ENCODE measurements at places on chromosomes 7 and 10.

GRCh38 chr7:42460933-42461332, 223.9 kb upstream of the GLI3 start:
- DNase-seq = no peak

GRCh38 chr10:114022766-114023597, 20.7 kb upstream of the ADRB1 start:
- no peak for DNase-seq

GRCh38 chr10:131271966-131272365, 39.6 kb downstream of the TCERG1L start:
- DNase-seq = no peak

GRCh38 chr7:63029207-63029522, 969.5 kb upstream of the ZNF722 start:
- no peak for DNase-seq

GRCh38 chr7:95531605-95532219, 46.0 kb downstream of the ASB4 start:
- no peak for DNase-seq

DNA sequence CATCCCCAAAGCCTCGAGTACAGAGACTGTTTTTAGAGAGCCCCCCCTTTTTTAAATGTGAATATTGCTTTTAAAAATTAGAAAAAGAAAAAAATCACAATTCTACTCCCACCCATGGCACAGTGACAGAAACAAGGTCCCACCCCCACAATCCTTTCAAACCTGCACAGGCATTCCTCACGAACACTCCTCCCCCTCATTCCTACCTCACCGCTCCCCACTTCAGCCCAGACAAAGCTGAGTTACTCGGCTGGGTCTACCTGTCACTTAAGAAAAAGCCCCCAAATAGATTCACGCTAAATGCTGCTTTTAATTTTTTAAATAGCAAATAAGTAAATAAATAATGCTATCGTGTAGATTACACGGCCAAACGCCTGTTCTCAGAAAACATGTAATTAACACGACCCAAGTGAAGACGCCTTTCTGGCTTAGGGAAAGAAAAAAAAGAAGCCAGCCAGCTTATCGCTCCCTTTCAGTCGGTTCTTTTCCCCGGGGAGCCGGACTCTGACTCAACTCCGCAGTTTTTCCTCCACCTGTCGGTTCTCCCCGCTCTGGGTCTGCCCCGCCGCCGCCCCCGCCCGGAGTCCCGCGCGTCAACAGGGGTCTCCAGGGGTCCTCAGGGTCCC, 739 bp downstream of the MPP7 start:
- DNase-seq = no peak

DNA sequence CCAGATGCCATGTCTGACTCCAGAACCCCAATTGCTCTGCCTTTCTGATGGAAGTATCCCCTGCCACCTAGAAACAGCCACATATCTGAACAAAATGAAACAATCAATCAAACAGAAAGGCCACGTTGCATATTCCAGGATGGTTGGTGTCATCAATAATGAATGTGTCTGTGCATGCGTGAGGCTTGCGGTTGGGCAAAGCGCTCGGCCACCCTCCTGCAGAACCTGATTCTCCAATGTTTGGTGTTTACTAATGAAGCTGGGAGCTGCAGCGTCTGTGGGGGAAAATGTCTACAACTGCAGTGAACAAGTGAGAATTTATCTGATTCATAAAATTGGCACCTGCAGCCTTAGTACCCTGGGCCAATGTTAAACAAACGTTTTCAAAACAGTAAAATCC, 121.2 kb upstream of the ADARB2 start:
- no peak for DNase-seq

DNA sequence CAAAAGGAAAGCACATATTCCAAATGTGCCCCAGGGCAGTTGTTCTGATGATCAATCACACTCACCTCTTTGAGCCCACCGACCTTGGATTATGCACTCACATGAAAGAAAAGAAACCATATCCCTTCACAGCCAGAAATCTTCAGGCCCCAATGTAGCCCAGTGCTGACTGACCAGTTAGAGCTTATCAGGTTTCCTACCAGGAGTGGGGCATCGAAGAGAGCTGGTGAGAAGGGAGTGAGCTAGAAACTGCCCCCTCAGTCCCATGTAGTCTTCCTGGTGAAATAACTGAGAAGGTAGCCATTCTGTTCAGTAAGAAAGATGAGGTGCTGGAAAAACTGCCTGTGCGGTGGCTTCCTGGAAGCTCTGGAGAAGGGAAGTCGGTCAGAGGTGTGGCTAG, 32.2 kb downstream of the NRCAM start:
- DNase-seq = no peak

DNA sequence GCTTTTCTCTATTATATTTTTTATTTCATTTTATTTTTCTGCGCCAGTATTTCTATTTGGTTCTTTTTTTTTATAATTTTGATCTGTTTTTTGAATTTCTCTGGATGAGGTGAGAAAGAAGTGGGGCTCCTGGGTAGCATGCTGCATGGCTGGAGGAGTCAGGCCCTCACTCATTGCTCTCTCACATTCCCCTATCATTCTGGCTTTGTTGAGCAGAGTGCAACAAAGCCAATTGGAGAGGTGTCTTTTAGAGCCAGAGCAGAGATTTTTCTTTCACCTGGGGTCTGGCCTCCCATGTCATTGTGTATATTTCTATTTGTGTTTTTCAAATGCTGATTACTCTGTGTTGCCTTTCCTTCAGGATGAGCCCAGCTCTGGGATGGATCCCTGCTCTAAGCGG, 330.0 kb upstream of the CDC14C start:
- DNase-seq = no peak

- no peak for DNase-seq
Observed at GRCh38 chr7:131625817-131626372, 69.5 kb upstream of the PODXL start.

DNA sequence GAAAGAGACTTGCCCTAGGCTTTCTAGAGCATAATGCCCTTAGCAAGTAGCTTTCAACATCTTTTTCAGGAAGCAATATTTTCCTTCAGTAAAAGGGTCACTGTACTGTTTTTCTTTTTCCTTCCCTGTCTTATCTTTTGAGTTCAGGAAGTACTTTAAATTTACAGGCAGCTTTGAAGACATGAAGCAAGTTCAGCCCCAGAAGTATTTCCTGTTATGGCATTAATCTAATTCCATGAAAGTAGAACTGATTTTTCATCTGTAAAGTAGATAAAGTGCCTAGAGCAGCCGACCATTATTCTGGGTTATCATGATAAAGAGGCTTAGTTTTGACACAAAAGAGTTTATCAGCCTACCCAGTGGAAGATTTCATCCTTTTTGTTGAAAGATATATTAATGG, 288.2 kb downstream of the ADK start:
- no peak for DNase-seq

DNA sequence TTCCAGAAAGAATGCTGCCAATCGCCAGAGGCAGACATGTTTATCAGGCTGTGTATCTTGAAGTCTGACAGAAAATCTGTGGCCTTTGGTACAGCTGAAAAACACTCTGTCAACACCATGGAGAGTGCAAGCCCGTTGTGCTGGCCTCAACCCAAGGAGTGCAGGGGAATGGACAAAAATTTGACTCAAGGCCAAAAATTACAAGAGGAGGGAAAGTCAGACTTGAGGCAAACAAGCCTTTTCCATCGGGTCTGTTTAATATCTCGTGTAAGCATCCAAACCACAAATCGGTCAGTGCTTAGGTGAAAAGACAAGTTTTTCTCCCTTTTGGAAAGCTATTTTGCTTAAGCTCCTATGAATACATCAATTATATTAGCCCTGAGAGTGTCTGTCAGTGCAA, 305.3 kb upstream of the NFE2L3 start:
- no peak for DNase-seq

DNA sequence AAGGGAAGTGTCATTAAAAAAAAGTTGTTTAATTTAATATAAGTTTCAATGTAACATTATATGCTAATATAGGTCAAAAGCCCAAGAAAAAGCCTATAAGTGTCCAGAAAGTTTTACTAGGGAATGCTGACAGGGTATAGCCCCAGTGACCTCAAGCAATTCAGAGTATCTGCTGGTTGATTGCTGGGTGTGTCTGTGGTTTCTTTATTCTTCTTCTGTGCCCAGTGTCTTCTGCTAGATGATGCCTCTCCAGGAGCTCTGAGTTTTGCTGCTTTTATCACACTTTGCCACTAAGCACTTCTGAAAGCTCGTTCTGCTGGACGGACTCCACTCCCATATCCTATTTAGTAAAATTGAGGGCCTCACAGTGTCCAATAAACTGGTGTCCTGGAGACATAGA, 212.2 kb upstream of the NRG3 start:
- DNase-seq = no peak

GRCh38 chr10:86706401-86706841, 38.1 kb downstream of the LDB3 start:
- no peak for DNase-seq

DNA sequence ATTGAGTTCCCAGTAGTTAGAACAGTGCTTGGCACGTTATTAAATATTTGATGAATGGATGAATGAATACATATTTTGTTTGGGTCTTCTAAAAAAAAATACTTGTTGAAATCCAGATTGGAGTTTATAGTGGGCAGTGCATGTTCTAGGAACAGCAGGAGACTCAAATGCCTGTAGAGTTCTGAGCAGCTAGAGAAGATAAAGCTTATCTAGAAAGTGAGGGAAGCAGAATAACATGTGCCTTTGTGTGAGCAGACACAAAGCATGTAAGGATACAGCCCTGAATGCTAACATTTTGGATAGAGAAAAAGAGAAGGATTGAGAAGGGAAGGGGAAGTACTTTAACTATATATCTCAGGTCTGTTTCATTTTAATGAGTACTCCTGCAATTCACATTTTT, 71.9 kb downstream of the SRI start:
- no peak for DNase-seq

- no peak for DNase-seq
Observed at GRCh38 chr7:128167791-128168666, 73.0 kb upstream of the LEP start.

GRCh38 chr7:117048882-117049281, 95.6 kb downstream of the ST7 start:
- DNase-seq = no peak

DNA sequence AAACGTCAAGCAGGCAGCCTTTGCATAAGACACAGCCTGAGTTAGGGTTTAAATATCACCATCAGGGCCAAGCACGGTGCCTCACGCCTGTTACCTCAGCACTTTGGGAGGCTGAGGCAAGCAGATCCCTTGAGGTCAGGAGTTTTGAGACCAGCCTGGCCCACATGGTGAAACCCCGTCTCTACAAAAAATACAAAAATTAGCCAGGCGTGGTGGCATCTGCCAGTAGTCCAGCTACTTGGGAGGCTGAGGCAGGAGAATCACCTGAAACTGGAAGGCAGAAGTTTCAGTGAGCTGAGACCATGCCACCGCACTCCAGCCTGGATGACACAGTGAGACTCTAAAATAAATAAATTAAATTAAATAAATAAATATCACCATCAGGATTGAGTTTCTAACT, 33.0 kb downstream of the SRPK2 start:
- DNase-seq = no peak

DNA sequence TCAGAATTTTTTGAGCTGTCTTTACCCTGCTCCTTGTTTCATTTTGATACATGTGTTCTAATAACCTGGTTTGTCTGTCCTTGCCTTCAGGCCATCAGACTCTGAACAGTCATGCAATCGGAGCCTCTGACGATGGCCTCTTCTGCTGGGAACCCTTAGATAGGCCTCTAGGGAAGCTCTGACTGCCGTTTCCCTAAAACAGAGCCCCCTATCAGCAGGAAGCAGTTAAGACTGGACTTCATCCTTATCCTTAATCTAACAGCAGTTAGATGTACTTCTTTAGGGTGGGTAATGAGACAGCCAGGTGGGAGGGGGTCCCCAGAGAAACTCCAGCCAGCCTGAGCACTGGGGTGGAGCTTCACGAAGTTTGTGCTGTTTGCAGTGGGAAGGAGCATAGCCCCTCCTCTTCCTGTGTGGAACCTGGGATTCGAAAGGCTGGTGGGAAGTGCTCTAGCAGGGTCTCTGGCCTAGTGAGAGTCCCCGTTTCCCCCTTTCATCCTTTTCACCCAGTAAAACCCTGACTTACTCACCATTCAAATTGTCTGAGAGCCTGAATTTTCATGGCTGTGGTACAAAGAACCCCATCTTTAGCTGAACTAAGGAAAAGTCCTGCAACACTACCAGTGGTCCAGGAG, 28.4 kb upstream of the SORCS3 start:
- no peak for DNase-seq

DNA sequence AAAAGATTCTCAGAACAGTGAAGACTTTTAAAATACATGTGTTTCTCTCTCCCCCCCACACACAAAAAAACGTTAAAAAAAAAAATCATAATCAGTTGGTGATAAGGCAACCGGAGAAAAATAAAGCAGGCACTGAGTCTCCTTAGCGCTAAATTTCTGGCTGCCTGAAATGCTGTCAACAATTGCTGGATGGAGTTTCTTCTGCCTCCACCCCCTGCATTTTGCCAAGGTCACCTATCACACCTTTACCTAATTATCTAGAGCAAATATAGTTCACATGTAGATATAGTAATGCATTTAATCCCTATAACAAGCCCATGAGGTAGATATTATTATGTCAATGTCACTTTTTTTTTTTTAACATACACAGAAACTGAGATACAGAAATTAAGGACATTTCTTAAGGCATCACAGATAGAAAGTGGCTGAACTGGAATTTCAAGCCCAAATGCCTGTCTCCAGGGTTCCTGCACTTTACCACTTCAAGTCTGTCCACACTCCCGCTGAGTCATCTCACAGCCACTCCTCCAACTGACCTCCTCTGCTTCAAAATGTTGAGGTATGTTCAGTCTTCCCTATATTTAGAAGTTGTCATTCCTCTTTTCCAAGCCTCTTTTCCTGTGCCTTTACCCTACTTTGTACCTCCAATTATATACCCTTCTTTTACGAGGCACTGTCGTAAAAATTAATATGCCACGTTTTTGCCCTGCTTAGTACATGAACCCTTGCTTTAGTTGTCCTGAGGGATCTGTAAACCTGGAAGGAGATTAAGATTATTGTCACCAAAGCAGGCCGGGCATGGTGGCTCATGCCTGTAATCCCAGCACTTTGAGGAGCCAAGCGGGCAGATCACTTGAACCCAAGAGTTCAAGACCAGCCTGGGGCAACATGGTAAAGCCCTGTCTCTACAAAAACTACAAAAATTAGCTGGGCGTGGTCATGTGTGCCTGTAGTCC, 72.8 kb upstream of the MPP7 start:
- DNase-seq = no peak

GRCh38 chr7:128021366-128021765, 9.9 kb downstream of the LRRC4 start:
- no peak for DNase-seq

Data from CD4-positive, alpha-beta T cell (primary cell).